ENCODE measurements at places on chromosomes 1 and 21.
A peak's percentile ranks its signal among the peaks of the same experiment; 100 is the strongest.

DNA sequence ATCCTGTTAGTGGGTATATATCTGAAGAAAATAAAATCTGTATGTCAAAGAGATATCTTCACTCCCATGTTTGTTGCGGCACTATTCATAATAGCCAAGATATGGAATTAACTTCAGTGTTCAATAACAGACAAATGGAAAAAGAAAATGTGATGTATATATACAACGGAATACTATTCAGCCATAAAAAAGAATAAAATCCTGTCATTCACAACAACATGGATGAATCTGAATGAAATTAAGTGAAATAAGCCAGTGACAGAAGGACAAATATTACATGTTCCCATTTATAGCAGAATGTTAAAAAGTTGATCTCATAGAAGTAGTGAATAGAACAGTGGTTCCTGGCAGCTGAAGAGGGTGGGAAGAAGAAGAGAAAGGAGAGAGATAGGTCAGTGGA is 239.1 kb upstream of the RUNX1 start:
- DNase-seq = no peak

DNA sequence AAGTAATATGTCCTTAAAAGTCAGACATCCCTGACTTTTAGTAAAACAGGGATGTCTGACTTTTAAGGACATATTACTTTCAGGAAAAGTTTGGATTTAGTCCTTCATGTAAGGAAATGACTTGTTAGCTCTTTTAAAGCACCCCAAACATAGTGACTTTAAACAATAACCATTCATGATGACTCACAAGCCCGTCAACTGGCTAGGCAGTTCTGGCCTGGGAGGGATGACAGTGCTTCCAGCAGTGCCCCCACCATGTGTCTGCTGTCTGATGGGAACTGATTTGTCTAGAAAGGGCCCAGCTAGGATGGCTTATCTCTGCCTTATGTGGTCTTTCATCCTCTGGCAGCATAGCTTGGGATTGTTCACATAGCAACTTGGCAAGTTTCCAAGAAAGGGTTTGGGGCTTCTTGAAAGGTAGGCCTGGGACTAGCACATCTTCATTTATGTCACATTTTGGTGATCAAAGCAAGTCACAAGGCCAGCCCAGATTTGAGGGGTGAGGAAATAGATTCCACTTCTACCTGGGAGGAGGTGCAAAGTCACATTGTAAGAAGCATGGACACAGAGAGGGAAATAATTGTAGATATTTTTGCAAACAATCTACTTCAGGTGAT is 143.5 kb downstream of the C1orf94 start:
- peak; percentile 29 for DNase-seq

DNA sequence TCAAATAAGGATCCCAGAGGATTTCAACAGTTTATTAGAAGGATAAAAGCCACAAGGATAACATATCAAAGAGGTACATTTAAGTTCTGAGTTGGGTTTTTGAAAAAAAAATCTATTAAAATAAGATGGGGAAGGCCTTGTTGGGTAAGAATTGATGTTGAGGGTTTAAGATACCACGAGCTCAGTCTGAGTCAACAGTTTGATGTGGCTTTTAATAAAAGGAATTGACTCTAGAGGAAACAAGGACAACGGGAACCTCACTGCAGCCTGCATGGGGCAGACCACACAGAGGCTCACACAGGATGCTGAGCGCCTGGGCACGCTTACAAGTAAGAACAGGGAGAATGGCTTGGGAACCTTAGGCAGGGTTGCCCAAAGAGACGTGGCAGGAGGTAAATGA is 107.5 kb downstream of the TIAM1 start:
- DNase-seq = no peak

DNA sequence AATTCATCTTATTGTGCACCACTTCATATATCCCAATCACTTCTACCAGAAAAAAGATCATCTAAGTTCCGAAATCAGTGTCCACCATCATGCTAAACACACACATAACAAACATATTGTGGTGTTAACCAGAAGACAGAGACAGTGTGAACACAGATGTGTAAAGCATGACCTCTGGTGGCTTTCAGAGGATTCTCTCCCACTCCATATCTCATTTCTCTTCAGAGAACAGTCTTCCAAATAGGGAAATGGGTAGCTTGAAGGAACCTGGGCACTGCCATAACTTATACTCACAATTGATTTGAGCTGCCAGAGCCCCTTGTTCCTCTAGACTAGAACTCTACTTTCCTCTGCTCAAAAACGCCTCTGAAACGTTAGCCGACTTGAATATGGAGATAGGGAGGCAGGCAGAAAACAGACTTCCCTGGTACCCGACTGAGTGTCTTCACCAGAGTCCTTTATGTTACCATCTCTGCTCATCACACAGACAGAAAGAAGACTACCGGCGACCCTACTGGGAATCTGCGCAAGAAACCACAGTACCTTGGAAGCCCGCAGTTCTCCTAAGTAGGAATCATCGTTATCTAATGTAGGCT is 1.8 kb upstream of the ELAPOR1 start:
- peak; percentile 74 for DNase-seq

DNA sequence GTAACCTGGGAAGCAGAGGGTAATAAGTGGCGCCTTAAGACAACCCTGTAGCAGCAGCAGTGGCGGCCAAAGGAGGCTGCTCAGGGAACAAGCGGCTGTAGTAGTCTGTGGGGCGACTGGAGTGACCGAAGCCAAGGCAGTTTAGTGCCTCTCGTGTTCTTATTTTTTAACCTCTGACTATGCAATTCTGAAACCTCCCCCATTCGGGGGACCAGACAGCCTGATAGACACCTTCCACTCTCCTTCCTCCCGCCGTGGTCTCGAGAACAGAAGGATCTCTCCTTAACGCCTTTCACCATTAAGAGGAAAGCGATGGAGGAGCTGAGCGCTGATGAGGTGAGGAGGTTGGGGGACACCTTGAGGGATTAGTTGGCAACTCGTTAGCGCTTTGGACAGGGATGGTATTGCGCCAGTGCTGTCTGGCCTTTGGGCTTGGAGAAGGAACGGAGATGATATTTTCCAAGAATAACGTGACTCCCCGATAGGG is 644 bp downstream of the UBE4B start:
- DNase-seq = peak; percentile 78

- DNase-seq = no peak
Observed at GRCh38 chr1:12496154-12496961, 121.7 kb downstream of the DHRS3 start.

DNA sequence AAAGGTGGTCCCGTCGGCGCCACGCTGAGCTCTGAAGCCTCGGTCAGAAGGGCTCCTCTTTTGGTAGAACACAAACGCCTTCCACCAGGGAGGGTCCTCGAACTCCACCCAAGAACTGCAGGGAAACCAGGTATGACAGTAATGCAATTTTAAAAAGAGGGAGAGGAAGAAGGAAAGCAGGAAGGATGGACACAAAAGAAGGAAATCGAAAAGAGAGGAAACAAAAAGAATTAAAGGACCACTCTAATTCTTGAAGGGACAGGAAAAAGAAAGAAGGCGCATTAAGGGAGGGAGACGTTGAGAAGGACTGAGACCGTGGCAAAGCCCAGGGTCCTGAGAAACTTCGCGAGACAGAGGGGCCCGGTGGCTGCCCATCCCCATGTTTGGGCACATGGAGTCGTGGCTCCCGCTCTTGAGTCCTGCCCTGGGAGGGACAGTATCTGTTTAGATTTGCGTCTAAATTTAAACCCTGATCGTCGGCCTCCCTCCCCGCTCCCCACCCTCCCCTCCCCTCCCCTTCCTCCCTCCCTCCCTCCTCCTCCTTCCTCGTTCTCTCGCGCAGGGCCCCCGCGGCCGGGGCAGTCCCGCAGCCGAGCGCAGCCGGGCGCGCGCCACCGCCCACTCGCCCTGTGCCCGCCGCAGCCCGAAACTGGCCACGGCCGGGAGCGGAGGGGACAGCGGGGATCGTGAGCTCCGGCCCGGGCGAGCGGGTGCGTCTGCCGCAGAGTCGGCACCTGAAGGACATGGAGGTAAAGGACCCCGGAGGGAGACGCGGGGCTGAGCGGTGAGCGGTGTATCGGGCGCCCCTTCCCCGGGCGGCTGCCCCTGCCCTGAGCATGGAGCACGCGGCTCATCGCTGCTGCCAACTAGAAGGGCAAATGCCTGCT is at the start of gene RCSD1:
Gene RCSD1, plus strand, starts transcription at position 552 of the 887 bp plus-strand sequence. Its CDS starts 192 bp downstream, at position 744.
- DNase-seq = no peak

DNA sequence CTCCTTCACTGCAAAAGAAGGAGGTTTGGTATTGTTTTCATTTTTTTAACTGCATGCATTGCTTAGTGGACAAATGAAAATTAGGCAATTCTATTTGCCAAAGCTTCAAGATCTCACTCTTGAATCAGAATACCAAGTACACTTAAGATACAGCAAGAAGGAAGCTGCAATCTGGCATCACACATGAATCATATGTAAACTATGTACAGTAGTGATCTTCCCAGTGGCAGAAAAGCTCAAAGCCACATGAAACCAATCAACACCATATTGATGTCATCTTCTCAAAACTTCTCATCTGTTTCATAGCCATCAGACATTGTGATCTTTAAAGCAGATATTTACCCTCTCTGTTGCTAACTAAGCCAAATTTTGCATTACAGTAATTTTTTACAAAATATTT is 550.1 kb downstream of the LTN1 start:
- peak; percentile 19 for DNase-seq

DNA sequence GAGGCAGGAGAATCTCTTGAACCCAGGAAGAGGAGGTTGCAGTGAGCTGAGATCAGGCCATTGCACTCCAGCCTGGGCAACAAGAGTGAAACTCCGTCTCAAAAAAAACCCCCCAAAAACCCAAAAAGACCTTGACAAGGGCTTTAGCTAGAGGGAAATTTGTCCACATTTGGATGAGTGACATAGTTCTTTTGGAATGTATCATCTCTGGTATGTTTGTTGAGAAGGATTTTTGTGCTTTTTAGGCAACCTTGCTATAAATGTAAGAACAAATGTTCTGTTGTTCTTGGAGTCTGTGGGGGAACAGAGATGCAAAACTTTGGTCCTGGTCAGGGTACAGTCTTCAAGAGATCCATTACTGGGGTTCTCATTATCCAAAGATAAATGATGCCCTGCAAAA is 28.9 kb downstream of the INAVA start:
- DNase-seq = no peak

DNA sequence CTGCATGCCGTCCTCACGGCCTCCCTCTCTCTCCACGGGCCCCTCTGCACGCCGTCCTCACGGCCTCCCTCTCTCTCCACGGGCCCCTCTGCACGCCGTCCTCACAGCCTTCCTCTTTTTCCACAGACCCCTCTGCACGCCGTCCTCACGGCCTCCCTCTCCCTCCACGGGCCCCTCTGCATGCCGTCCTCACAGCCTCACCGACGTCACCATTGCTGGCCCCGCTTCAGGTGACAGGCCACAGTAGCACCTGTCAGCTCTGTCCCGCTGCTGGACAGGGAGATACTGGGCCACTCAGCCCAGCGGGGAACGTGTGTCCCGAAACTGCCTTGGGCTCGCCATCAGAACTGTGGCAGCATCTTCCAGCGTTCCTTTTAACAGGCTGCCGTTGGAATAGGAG is 82.8 kb upstream of the COL6A1 start:
- DNase-seq = no peak

DNA sequence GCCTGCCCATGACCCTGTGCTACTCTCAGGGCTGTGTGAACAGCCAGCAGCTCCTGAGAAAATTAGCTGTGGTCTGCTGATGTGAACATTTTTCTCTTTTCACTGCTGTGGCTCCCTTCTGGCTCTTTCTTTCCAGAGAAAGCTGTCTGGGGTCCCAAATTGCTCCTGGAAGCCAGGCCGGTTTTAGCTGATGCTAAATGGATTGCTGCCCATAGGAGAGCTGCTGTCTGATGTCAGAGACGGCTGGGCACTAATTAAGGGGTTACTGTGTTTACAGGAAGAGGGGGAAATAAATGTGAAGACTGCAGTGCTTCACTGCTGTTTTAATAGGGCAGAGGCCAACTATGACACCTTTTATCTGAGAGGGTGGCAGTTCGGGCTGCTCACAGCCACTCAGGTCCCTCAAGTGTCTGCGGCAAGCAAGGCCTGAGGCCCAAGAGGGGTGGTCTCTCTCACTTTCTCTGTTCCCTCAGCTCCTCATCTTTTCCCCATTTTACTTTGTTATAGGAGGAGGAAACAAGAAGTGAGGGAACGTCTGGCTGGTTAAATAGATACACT is 106.0 kb upstream of the GNG12 start:
- no peak for DNase-seq

- DNase-seq = no peak
Observed at GRCh38 chr1:119083980-119084379, 56.5 kb downstream of the WARS2 start.

- DNase-seq = no peak
Observed at GRCh38 chr1:56444960-56445646, 134.3 kb downstream of the PLPP3 start.

- peak; percentile 70 for DNase-seq
Observed at GRCh38 chr1:36223381-36223995, 755 bp upstream of the THRAP3 start.

All from RKO (cell line).